Stimulated activated CD8-positive, alpha-beta memory T cell treated with anti-CD3 and anti-CD28 coated beads, Interleukin-7, amount 100 ng/mL, for 1 hour (primary cell): ENCODE measurements at places on chromosomes 3 and 15.

DNA sequence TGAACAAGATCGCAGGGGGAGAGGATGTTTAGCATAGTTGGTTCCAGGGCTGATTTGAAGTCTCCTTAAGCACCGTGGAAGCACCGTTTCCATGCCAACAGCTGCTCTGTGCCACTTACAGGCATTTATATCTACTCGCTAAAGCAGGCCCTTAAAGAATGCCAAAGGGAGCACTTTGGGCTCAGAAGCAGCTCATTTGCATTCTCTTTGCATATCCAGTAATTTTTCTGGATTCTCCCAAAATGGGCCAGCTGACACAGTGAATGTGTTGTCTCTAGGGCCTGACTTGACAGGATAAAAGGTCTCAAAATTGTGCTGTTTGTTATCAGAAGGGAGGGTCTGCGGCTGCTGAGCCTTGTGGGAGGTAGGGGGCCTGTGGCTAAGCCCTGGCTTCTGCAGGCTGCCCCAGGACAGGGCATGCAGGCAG is 138.6 kb downstream of the FBLN2 start:
- no peak for DNase-seq

- no peak for DNase-seq
Measured at GRCh38 chr3:173553635-173554280, 156.2 kb downstream of the NLGN1 start.

DNA sequence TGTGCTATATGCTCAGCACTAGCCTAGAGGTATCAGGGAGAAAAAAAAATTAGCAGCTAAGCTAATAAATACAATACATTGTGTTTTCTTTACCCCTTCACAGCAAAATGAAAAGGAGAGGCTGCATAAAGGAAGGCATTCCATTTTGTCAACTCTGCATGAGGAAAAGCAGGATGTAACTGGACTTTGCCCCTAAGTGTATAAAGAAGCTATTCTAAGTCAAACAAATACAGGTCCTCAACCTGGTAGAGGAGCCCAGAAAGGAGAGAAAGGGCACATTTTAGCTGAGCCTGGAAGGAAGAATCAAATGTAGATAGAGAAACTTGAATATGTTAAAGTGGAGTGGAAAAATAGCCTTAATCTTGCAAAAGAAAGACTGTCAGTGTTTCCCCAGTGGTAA is 89.0 kb upstream of the SPRED1 start:
- no peak for DNase-seq

DNA sequence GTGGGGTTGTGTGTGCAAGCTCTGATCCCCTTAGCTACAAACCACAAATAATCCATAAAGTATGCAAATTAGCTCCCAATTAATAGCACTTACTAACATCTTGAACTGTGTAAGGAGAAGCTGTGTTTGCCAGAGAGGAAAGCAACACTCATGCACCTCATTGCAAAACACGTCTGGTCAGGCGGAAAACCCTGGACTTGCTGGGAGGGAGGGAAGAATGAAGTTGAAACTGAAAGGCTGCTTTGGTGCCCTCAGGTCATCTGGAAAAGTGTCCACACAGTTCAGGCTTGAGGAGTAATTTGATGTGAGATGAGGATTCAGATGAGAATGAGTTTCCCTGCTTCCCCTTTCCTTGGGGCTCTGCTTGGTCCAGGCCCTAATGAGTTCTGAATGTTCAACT is 185.5 kb upstream of the ANKRD28 start:
- DNase-seq = no peak

GRCh38 chr15:50098545-50098944 is 20.5 kb downstream of the ATP8B4 start:
- DNase-seq = no peak

DNA sequence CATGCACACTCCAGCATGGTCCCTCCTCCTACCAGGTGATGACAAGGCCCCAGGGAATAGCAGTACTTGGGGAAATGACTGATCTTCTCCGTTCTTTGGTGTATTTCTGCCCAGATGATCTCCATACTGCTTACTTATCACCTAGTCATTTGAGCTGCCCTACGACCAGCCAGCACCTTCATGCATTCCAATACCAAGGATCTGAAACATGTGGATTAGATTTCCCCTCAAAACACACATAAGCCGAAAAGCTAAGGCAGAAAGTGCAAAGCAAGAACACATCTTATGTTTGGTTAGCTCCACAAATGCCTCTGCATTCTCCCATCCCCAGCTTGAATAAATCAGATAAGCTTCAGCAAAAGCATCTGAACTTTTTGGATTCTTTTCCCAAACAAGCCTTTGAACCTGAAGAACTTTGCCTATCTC is 64.8 kb upstream of the BCL6 start:
- no peak for DNase-seq

GRCh38 chr15:41660235-41661077 is at the start of gene MGA:
MGA (plus strand) TSS chr15:41660405.
- DNase-seq = peak; percentile 78

GRCh38 chr3:46029953-46030543 is 2.8 kb upstream of the XCR1 start:
- DNase-seq = no peak
